ENCODE measurements at places on chromosomes 5 and 9. TPM values are rescaled to one million over a fixed set of nuclear protein-coding genes. Genes with fewer than 3 reads are reported as not detected.

Gene KCNN2
- polyA plus RNA-seq = 0.06 TPM

Gene RASEF
- polyA plus RNA-seq = not detected

Gene PPP2R2B
- not detected for polyA plus RNA-seq

Gene ACER2
- polyA plus RNA-seq = 0.08 TPM

DNA sequence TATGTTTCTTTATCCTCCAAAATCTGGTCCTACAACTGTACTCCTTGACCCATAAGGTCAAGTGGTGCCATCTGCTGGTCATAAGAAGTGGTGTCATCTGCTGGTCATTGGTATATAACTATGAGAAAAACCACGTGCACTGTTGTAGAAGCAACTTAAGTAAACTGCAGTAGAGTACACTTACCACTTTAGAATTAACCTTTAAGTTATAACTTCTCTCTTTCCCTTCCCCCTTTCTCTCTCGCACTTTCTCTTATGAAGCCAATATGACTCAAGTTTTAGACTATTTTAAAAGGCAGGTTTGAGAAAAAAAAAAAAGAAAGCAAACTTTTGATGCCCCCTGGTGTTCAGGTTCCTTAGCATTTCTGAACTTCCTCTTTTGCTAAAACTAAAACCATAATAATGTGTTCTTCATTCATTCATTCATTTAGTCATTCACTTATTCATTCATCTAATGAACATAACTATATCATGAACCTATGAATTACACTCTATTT is 12.8 kb upstream of the MTAP start:
- peak; percentile 64 for DNase-seq

- no peak for DNase-seq
These were observed 25.1 kb downstream of the QRFP start for GRCh38 chr9:130871395-130872062.

DNA sequence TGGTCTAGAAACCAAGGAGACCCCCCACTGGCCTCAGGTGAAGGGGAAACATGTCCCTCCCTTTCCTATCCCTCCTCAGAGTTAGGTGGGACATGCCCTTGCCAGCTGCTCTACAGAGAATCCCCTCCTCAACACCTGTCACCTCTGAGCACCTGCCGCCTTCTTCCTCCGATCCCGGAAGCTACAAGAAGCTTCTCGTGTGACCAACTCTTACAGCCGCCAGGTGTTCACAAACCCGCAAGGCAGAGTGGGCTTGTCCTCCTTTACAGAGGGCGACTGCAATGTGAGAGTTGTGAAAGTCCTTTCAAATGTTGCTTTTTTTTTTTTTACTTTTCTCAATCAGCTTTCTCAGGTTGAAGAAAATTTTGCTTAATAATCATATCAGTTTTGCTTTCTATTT is 3.7 kb upstream of the ICE1 start:
- no peak for DNase-seq

DNA sequence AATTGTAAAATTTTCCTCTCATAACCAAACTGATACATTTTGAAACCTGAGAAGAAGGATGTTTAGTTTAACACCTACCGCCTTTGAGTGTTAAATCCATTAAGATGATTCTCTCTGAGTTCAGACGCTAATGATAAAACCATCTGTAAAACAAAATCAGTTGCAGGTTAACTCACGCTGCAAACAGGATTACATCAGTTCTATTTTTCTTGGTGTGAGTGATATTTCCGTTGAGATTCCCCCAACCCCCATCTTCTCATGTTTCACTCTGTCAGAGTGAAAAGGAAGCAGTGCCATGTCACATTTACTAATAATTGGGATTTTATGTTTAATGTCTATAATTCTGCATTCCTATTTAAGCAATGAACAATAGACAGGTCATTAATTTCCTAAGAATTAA is 146.5 kb downstream of the FANCC start:
- peak; percentile 55 for DNase-seq

- no peak for DNase-seq
These were observed 17.8 kb upstream of the CEP72 start for GRCh38 chr5:594226-594860.

DNA sequence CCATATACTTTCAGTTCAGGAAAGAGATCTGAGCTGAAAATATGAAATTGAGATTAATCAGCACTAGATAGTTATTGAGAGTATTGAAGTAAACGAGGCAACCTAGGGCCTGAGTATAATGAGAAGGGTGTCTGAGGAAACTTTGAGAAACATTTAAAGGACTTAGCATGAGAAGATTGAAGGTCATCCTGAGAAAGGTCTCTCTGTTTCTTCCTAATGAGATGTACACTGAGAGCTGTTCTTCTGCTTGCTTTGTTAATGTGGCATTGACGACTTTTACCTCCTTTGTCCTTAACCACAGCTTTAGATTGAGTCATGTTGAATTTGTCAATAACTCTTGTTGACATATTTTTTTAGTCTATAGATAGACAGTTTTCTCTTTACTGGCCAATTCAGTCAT is 145.1 kb upstream of the ACTBL2 start:
- DNase-seq = no peak

- no peak for DNase-seq
These were observed 499.1 kb downstream of the NFIB start for GRCh38 chr9:13814647-13815400.

DNA sequence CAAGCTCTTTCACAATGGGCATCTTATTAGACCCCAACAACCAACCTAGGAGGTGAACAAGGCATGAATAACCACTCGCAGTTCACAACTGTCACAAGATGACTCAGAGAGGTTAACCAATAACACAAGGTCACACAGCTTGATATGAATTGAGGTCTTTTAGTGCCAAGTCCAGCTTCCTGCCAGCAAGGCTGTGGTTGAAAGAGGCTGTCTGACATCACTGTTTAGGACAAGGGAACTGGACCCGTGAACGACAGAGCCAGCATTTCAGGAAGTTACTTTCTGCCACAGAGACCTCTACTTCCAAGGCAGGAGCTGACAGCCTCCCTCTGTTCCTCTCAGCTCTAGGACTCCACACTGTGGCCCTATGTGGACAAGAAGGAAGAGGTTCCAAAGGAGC is 53.4 kb upstream of the ALDH1B1 start:
- DNase-seq = no peak

All from foreskin keratinocyte (primary cell).